ENCODE measurements at places on chromosomes 12 and 14.

DNA sequence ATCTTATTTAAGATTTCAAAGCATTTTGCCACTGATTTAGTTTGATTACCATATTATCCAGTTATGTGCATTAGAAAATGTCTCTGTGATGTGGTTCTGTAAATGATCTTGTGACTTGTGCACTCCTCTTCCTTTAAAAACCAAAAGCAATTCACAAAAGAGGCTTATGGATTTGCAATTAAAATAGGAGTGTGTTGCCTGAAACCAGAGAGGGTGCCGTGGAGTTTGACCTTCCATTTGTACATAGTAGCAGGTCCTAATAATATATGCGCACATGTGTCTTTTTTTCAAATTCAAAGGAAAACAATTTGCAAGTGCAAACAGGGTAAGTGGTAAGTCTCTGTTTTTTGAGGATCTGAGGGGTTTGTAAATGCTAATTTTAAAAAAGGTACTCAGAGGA, 470.9 kb downstream of the VRK1 start:
- no peak for DNase-seq

DNA sequence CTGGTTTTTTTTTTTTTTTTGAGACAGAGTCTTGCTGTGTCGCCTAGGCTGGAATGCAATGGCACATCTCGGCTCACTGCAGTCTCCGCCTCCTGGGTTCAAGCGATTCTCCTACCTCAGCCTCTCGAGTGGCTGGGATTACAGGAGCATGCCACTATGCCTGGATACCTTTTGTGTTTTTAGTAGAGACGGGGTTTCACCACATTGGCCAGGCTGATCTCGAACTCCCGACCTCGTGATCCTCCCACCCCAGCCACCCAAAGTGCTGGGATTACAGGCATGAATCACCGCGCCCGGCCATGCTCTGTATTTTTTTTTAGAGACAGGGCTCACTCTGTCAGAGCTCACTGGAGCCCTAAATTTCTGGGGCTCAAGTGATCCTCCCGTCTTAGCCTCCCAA, 32.6 kb downstream of the VRTN start:
- DNase-seq = no peak

DNA sequence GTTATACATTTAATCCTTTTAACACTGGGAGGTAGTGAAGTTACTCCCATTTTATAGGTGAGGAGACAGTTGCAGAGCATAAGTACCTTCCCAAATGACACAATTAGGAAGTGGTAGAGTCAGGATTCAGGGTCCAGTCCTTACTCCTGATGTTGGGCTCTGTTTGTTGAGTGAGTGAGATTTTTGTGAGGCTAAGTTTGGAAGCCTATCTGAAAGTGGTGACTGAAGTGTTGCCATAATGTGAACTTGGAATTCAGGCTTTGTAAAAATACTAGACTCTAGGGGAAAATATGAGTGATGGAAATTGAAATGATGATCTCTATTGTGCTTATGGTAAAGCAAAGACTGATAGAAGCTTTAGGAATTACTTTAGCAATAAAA, 2.2 kb downstream of the NUDT4 start:
- DNase-seq = no peak

- DNase-seq = no peak
These were observed 295.8 kb upstream of the SEL1L start for GRCh38 chr14:81829447-81829846.

GRCh38 chr14:63633801-63634200, 7.9 kb downstream of the WDR89 start:
- DNase-seq = no peak

DNA sequence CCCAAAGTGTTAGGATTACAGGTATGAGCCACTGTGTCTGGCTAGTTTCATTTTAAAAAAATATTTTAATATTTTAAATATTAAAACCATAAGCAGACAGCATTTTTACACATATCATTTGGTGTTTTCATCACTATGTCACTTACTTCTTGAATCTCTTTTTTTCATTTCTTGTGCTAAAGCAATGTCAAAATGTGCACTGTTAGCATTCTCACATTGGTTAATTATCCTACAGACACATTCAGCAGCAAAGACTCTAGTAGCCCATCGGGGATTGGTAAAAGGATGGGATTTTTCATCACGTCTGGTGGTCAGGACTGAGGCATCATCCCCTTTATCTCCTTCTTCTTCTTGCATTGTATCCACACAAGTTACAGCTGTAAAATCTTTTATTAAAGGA, 96.9 kb downstream of the HEATR5A start:
- no peak for DNase-seq

DNA sequence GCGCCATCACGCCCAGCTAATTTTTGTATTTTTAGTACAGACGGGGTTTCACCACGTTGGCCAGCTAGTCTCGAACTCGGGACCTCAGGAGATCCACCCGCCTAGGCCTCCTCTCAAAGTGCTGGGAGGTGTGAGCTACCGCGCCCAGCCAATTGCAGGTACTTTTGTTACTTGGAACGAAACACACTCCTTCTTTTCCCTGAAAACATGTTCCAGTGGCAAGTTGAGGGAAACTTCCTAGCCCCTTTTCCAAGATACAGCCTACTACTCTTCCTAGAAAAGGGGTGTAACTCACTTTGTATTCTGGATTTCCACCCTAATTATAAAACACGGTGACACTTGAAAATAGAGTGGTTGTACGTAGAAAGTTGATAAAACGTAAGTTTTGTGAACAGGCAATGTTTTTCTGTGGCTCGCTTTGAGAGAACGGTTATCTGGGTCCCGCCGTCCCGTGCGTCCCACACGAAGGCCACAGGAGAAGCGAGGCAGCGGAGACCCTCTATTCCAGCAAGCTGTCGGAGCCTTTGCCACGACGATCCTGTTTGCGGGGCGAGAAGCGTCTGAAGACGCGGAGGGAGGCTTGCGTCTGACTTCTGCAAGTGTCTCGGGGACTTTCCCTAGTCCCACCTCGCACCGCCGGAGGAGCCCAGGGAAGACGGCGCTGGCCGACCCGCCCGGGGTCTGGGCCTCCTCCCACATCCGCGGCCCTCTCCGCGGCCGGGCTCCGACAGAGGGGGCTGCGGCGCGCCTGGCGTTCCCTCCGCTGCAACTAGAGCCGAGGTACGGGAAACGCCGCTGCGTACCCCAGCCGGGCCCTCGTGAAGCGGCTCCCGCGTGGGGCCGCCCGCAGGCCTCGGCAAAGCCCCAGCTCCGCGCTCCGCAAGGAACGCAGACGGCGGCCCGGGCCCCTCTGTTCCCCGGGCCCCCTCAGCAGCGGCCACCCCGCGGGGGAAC, 745 bp downstream of the CDCA4 start:
- DNase-seq = peak; percentile 31

DNA sequence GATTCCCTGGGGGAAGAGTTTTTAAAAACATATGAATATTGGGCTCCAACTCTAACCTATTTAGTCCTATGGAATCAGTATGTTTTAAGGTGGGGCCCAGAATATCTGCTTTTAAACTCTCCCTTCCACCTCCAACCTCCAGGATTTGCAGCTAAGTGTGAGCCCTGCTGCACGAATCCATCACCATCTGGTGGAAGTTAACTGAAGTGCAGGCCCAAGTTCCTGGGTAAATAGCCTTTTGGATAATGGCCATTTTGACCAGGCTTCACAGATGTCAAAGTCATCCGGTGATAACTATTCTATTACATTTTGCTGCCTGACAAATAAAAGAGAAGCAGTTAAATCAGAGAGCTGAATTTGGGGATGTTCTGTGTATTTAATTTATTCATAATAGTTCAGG, 58.1 kb upstream of the RMST start:
- DNase-seq = no peak

DNA sequence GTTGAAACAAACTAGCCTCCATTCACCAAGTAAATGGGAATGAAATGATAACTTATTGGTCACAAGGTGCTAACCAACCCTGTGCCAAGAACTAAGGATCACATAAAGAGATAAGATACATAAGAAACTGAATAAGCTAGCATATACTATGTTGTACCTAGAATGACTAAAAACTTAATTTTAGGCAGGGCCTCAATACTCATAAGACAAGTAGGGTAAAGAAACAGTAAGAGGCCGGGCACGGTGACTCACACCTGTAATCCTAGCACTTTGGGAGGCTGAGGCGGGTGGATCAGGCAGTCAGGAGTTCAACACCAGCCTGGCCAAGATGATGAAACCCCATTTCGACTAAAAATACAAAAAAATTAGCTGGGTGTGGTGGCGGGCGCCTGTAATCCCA, 17.7 kb downstream of the GDF11 start:
- no peak for DNase-seq

DNA sequence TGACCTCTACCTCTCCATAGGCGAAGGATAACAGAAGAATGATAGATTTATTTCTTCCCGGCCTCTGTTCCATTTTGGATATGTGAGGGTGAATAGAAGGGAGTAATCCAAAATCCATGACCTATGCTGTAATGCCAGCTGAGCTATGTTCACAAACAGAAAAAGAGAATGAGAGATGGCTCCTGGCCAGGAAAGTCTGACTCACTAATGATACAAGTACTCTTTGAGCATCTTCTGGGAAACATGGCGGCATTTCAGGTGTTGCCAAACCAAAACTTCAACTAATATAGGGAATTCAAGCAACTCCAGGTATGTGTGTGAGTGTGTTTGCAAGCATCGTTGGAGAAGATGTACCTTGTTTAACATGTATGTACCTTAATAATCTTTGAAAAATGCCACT, 55.1 kb downstream of the MED13L start:
- peak; percentile 18 for DNase-seq

DNA sequence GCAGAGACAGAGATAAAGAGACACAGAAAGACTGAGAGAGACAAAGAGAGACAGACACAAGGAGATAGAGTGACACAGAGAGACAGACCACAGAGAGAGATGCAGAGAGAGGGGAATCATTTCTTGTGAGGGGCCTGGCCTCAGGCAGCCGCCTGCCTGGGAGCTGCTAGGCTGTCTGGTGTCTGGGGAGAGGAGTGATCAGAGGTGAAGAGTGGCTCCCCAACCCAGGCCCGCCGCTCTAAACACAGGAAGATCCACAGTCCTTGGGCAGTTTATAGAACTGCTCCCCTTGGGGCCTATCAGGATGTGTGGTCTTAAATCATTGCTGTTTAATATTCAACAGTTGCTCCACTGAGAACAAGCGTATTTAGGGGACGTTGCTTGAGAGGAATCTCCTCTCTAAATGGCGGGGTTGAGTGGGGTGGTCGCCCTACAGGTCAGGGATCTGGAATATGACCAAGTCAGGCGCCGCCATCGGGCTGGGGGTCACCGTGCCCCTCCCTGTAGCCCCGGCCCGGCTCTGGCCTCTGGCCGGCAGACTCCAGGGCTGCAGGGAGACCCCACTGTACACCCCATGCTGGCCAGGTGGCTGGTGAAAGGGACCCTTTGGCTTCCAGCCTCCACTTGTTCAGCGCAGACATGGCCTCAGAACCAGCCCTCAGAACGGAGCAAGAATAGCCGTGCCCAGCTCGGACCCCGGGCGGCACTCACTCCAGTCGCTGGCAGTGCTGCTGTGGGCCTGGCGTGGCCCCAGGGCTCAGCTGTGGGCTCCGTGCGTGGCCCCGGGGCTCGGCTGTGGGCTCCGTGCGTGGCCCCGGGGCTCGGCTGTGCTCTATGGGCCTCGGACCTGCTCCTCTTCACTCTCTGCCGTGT, 89.4 kb downstream of the GALNT9 start:
- no peak for DNase-seq

DNA sequence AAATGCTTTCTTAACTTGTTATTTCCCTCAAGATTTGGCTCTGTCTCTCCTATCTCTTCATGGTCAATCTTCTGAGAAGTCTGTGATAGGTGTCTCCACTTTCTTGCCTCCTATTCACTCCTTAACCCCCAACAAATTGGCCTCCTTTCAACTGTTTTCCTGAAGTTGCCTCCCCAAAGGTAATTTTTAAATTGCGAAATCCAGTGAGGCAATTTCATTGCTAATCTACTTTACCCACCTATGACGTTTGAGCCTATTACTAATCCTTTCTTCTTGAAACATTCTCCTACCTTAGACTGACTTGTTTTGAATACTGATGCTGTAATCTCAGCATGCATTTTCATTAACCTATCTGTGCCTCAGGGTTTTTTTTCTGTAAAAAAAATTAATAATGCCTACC, 6.0 kb upstream of the KCNH5 start:
- DNase-seq = no peak

DNA sequence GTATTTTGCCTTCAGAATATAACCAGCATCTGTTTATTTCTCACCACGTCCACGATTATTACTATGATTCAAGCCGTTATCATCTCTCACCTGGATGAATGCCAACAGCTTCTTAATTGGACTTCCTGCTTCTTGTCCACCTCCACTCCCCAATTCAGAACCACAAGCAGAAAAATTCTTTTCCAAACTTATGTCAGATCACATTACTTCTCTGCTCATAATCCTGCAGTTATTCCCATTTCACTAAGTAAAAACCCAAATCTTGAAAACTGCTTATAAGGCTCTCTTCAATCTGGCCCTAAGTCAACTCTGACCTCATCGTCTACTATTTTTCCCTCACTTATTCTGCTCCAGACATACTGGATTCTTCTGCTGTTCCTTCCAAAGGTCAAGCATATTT, 2.0 kb downstream of the CRY1 start:
- no peak for DNase-seq

All from stimulated activated CD4-positive, alpha-beta T cell treated with anti-CD3 and anti-CD28 coated beads, TNF-alpha, amount 100 ng/mL, for 24 hours (primary cell).